Activated naive CD8-positive, alpha-beta T cell treated with anti-CD3 and anti-CD28 coated beads, Interleukin-2, amount 10 ng/mL, durations not matched to agents 7 days and 5 days (primary cell): ENCODE measurements at places on chromosomes 13 and 19. TPM values are rescaled to one million over a fixed set of nuclear protein-coding genes. Genes with fewer than 3 reads are reported as not detected.
A peak's percentile ranks its signal among the peaks of the same experiment; 100 is the strongest.

- H3K36me3 ChIP-seq, result no peaks in the 10 kb centered on the region
- H3K4me3 ChIP-seq, result no peak overlapping the region
- H3K4me1 ChIP-seq, result no peaks in the 10 kb centered on the region
These were observed 26.7 kb upstream of the TDRD3 start for GRCh38 chr13:60370343-60370742.

- DNase-seq, result no peak
- no peak overlapping the region for H3K4me3 ChIP-seq
- H3K36me3 ChIP-seq, result peaks cover 20% of the 10 kb centered on the region
- H3K4me1 ChIP-seq, result peaks cover 11% of the 10 kb centered on the region
- peaks cover 17% of the 10 kb centered on the region for H3K27me3 ChIP-seq
These were observed 17.8 kb downstream of the ARID3A start for GRCh38 chr19:943551-944170.

- no peaks in the 10 kb centered on the region for H3K27me3 ChIP-seq
- H3K36me3 ChIP-seq, result peaks cover 29% of the 10 kb centered on the region
- no peak overlapping the region for H3K4me3 ChIP-seq
- DNase-seq, result no peak
- no peaks in the 10 kb centered on the region for H3K4me1 ChIP-seq
These were observed 107.5 kb downstream of the MYCBP2 start for GRCh38 chr13:77219401-77219800.

DNA sequence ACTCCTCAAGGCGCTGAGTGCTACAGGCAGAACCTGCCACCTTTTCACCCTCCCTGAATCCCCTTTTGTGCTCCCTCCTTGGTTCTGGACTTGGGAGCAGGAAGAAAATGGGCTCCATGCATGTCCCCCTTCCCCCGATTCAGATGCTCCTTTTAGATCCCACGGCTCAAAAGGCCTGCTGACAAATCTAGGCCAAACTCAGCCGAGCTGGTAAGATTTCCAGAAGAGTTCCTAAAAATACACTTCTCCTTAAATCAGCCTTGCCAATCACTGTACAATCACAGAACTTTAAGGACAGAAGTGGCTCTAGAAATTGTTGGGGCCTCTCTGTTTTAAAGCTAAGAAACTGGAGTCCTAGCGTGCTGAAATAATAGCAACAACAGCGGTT is 37.3 kb downstream of the MBNL2 start:
- peaks cover 7% of the 10 kb centered on the region for H3K36me3 ChIP-seq
- no peaks in the 10 kb centered on the region for H3K27me3 ChIP-seq
- no peak overlapping the region for H3K27ac ChIP-seq

DNA sequence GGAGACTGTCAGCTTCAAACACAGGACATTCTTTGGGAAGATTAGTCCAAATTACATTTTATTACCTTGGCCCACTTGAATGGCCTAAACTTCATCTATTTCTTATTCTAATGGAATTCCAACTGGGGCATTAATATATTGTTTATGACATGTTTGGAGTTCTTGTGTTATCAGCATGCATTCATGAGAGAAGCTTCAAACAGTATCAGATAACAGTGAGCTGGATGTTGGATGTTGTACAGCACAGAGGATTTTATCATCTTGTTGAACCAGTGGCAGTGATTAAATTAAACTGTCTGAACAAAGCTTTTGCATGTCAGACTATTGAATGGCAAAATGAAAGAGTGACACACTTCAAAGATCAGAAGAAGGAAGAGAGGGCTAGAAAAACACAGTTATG is 50.0 kb downstream of the MZT1 start:
- peaks cover 4% of the 10 kb centered on the region for H3K27me3 ChIP-seq
- no peak overlapping the region for H3K27ac ChIP-seq
- no peak for DNase-seq
- H3K4me1 ChIP-seq, result no peaks in the 10 kb centered on the region
- H3K36me3 ChIP-seq, result no peaks in the 10 kb centered on the region
- H3K4me3 ChIP-seq, result no peak overlapping the region

- H3K27me3 ChIP-seq, result peaks cover 46% of the 10 kb centered on the region
- no peaks in the 10 kb centered on the region for H3K4me1 ChIP-seq
- no peaks in the 10 kb centered on the region for H3K36me3 ChIP-seq
- DNase-seq, result no peak
These were observed 115.1 kb upstream of the CACNA1A start for GRCh38 chr19:13621413-13621812.

DNA sequence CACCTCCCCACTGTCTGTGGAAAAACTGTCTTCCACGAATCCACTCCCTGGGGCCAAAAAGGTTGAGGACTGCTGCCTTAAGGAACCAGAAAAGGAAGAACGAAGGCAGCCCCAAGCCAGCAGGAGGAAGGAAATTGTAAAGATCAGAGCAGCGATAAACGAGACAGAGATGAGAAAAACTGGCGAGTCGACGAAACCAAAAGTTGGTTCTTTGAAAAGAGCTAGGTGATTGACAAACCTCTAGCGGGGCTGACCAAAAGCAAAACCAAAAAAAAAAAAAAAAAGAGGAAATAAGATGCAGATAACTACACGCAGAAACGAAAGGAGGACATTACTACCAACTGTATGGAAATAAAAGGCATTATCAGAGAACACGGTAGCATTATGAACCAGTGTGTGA is 76.9 kb downstream of the GADD45B start:
- no peaks in the 10 kb centered on the region for H3K36me3 ChIP-seq
- H3K27me3 ChIP-seq, result no peaks in the 10 kb centered on the region
- peak overlapping the region; percentile 89 for H3K27ac ChIP-seq
- no peak for DNase-seq
- H3K4me3 ChIP-seq, result peak overlapping the region; percentile 83
- H3K4me1 ChIP-seq, result peaks cover 29% of the 10 kb centered on the region

DNA sequence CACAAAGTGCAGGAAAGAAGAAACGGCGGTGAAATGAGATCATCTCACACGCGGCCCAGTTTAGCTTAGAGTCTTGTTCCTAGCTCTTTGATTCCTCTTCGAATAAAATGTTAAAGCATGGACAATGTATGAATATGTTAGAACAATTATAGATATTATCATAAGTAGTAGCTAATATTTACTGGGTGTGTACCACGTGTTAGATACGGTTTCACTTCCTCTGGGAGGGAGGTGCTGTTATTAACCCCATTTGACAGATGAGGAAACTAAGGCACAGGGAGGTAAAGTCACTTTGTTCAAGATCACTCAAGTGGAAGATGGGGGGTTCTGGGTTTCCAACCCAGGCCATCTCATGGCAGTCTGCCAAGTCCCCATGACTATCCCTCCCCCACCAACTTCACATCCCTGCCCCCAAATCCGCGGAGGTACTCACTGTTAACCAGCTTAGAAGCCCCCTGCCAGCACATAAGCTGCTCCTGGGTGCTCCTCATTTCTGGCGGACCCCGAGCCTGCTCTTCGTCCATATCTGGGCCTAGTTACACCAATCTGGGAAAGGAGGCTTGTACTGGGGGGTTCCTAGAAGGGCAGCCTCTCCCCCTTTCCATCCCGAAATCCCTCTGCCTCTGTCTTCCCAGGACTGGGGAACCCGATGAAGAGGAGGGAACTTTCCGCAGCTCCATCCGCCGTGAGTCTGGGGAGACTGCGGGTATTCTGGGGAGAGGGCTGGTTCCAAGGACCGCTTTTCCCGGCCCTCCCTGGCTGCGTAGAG is 1.0 kb upstream of the FXYD7 start:
- H3K4me3 ChIP-seq, result peak overlapping the region; percentile 86
- H3K27me3 ChIP-seq, result peaks cover 12% of the 10 kb centered on the region
- peak overlapping the region; percentile 78 for H3K27ac ChIP-seq
- H3K36me3 ChIP-seq, result no peaks in the 10 kb centered on the region

DNA sequence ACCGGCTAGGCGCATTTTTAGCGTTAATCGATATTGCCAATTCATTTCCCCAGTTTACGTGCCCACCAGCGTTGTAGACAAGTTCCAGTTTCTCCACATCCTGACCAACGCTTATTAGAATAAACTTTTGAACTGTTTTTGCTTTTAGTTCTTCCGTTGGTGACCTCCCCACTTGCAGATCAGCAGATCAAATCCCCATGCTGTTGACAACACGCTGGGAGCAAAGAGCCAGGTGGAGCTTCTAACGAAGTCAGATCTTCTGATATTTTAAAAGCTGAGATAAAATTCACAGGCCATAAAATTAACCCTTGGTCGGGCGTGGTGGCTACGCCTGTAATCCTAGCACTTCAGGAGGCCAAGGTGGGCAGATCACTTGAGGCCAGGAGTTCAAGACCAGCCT is 21.2 kb downstream of the RCN3 start:
- DNase-seq, result no peak
- peak overlapping the region; percentile 58 for H3K4me3 ChIP-seq
- peak overlapping the region; percentile 83 for H3K27ac ChIP-seq
- H3K27me3 ChIP-seq, result no peaks in the 10 kb centered on the region

GRCh38 chr19:4357921-4358326 is 14.6 kb downstream of the MPND start:
- H3K27me3 ChIP-seq, result no peaks in the 10 kb centered on the region
- no peak overlapping the region for H3K27ac ChIP-seq
- H3K4me3 ChIP-seq, result no peak overlapping the region
- DNase-seq, result no peak
- H3K36me3 ChIP-seq, result peaks cover 4% of the 10 kb centered on the region

GRCh38 chr19:40231544-40232424 is 5.3 kb upstream of the CCNP start:
- no peak overlapping the region for H3K4me3 ChIP-seq
- peaks cover 18% of the 10 kb centered on the region for H3K27me3 ChIP-seq
- H3K36me3 ChIP-seq, result peaks cover under 1% of the 10 kb centered on the region
- H3K27ac ChIP-seq, result no peak overlapping the region
- no peak for DNase-seq
- H3K4me1 ChIP-seq, result peaks cover 12% of the 10 kb centered on the region

DNA sequence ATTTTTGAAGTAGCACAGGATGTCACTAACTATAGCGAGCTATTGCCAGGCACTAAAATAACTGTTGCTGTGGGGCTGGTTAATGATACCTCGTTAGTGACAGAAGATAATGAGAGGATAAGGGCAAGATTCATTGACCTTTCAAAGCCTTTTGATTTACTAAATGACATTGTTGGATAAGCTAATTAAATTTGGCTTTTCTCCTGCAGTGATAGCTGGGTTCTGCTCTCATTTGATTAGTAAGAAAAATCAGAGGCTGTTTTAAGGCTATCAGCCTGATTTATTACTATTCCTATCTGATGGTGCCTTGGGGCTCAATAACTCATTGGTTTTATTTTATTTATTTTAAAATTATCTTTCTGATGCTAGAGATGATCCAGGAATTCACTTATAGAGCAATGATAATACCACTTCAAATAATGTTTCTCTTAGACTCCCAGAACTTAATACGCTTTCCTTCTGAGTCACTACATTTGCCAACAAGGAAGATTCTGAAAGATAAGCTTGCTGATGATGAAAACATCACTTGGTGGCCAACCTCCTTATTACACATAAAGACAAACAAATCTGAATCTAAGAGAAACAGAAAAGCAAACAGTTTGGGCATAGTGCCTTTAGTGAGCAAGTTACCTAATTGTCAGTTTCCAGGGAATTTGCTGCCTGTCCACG is 501.3 kb upstream of the ARGLU1 start:
- no peaks in the 10 kb centered on the region for H3K27me3 ChIP-seq
- DNase-seq, result no peak
- no peak overlapping the region for H3K27ac ChIP-seq
- H3K36me3 ChIP-seq, result no peaks in the 10 kb centered on the region
- H3K4me1 ChIP-seq, result no peaks in the 10 kb centered on the region

PGLYRP1 gene
- not detected for total RNA-seq

NAPSA gene
- total RNA-seq, result 4.8 TPM

ZNF850 gene
- 17.6 TPM for total RNA-seq

GPC6 gene
- not detected for total RNA-seq
